ENCODE measurements at places on chromosomes 12 and 14.

DNA sequence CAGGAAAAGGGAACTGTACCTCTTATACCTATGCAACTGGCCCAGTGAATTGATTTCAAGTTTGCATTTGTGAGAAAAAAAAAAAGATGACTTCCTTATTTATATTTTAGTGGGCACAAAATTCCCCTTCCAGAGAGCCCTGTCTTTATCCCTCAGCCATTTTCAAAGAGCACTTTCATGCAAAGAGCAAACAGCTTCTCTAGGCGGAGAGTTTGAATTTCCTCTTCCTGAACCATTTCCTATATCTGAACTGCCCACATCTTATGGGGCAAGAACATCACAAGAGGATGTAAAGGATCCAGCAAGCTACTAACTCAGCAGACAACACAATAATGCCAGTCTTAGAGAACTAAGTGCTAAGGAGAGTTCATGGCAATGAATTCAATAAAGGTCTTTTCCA, 22.3 kb upstream of the PLXNC1 start:
- DNase-seq, result no peak

GRCh38 chr12:13247596-13247995, 51.1 kb downstream of the EMP1 start:
- no peak for DNase-seq

DNA sequence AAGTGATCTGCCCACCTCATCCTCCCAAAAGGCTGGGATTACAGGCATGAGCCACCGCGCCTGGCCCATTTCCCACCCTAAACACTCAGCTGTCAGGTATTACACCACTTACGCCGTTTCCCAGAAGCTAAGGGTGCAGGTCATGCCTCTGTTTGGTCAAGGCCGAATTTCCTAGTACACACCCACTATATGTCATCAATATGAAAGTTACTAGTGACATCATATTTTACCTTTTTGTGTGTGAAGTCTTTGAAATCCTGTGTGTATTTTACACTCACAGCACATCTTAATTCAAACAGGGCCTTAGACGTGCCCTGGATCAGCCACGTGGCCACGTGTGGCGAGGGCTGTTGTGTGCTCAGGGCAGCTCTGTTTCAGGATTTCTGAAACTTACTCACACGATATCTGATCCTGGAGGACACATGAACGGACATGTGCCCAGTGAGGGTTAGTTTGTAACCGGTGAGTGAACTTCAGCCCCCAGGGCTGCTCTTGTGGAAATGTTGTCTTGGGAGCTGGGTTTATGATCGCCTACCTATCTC, 51.8 kb downstream of the GLT1D1 start:
- DNase-seq, result no peak

- no peak for DNase-seq
Measured at GRCh38 chr12:91948504-91948903, 197.1 kb downstream of the BTG1 start.

DNA sequence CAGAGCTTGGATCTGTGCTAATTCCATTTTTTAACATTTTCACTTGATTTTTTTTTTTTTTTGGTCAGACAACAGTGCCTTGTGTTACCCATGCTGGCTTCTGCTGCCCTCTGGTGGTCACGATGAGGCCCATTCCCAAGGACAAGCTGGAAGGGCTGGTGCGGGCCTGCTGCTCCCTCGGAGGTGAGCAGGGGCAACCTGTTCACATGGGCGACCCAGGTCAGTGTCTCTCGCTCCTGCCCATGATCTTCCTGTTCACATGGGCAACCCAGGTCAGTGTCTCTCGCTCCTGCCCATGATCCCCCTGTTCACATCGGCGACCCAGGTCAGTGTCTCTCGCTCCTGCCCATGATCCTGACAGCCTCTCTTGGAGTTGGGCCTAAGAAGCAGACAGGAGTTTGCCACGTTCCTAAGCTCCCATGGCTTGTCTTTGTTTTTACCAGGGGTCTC, 59.4 kb downstream of the DGLUCY start:
- peak; percentile 47 for DNase-seq

DNA sequence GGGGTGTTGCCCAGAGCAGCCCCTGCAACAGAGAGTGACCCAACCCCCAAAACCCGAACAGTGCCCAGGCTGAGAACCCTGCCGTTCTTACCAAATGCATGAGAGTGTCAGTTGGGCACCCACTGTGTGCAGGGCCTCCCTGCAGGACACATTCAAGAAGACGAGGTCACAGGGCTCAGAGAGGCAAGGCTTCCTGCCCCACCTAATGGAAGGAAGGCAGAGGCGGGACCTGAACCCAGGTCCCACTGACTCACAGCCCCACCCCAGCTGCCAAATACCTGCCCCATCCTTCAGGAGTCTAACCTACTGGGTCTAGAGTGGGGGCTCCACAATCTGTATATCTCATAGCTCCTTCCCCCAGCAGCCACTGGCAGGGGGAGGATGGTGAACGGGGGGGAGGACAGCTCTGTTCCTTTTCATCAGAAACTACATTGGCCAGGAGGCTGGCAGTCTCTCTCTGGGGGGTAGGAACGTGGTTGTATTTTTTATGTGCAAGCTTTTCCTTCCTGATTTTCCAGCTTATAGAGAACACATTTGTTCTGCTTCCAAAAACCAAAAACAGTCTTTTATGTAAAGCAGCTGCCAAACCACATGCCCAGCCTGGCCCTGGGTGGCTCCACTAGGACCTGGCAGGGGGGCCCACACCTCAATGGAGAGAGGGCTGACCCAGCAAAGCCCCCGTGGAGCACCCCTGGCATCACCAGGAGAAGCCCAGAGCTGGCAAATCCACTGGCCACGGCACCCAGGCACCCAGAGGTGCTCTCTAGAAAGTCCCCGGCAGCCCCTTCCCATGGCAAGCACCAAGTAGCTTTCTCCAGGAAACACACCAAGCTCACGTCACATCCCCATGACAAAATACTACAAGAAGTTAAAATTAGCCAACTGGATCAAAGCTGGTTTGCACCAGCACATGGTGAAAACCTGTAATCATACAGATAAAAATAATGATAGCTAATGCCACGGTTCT, 17.0 kb downstream of the NCOR2 start:
- no peak for DNase-seq

GRCh38 chr14:104561124-104561557, 18.4 kb upstream of the C14orf180 start:
- DNase-seq, result no peak

DNA sequence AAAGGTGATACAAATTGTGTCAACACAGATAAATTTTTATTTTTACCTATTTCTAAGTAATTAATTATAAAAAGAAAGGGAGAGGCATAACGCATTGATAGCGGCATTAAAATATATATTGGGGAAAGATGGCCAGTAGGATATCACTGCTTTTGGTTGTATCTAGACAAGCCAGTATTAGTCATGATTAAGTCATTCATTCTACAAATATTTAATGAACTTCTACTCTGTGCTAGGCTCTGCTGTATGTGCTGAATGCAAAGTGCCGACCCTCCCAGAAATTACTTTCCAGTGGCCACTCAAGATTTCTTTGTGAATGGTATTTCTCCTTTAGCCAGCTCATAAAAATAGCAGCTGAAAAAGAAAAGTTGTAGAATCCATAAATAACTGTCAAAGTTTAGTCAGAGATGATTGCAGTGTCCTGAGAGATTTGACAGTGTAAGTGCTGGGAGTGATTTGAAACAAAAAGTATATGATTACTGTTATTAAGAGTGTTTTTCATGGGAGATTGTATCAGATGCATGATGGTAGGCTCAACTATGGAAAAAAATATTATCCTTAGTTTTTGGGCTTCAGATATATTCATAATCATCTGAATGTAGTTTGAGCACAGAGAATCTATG, 133.2 kb downstream of the MGAT4C start:
- no peak for DNase-seq

- DNase-seq, result no peak
Measured at GRCh38 chr12:132489078-132489601, 811 bp upstream of the FBRSL1 start.

GRCh38 chr12:83097643-83098342, 411.1 kb downstream of the TMTC2 start:
- DNase-seq, result no peak

- no peak for DNase-seq
Measured at GRCh38 chr14:64637735-64638473, 66.3 kb upstream of the PLEKHG3 start.

GRCh38 chr14:103109535-103110441, 13.5 kb upstream of the TNFAIP2 start:
- no peak for DNase-seq

DNA sequence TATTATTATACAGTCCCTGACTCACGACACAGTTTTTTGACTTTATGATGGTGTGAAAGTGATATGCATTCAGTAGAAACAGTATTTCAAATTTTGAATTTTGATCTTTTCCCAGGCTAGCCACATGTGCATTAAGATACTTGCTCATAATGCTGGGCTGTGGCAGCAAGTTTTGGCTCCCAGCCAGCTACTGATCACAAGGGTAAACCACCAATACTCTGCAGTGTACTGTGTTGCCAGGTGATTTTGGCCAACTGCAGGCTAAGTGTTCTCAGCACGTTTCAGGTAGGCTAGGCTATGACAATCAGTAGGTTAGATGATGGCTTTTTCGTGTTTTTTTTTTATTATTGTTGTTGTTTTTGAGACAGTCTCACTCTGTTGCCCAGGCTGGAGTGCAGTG, 69.4 kb upstream of the ACTN1 start:
- no peak for DNase-seq

- no peak for DNase-seq
Measured at GRCh38 chr12:94109160-94109559, 39.2 kb upstream of the PLXNC1 start.

GRCh38 chr12:47281667-47282171, 202.0 kb upstream of the AMIGO2 start:
- no peak for DNase-seq

- DNase-seq, result no peak
Measured at GRCh38 chr14:102079700-102079979, 7.2 kb downstream of the HSP90AA1 start.

DNA sequence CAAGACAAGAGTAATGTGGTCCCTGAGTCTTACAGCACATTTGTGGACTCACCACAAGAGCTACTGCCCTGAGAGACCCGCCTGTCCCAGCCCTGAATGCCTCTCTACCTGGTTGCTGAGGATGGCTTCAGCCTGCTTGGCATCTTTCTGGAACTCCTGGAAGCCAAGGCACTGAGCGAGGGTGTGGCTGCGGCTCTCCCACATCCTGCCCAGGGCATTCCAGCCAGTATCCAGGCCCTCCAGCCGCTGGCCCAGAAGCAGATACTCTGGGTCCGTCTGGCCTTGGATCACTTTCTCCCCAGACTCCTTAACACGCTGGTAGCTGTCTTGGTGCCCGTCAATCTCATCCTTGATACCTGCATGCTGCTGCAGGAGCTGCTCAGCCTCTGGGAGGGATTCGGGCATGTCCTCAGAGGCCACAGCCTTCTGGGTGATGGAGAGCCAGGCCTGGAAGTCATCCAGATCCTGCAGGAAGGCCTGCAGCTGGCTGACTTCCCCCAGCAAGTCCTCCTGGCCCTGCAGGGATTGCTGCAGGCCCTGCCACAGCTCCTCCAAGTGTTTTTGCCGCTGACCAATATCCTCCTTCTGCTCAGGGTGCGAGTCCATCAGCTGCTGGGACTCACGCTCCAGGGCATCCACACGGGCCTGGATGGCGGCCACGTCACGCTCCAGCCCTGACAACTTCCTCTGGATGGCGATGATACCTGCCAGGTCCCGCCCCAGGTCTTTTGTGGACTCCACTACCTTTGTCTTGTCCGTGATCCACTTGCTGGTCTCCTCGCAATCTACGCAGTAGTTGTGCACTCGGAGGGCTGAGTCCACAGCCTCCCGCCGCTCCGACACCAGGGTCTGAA, 82.3 kb downstream of the PLEKHG3 start:
- DNase-seq, result no peak

GRCh38 chr12:57944313-57945023, 3.1 kb downstream of the ATP23 start:
- DNase-seq, result no peak

- no peak for DNase-seq
Measured at GRCh38 chr12:76268267-76268666, 79.9 kb downstream of the BBS10 start.

GRCh38 chr12:4991373-4991772, 52.3 kb upstream of the KCNA5 start:
- DNase-seq, result no peak

DNA sequence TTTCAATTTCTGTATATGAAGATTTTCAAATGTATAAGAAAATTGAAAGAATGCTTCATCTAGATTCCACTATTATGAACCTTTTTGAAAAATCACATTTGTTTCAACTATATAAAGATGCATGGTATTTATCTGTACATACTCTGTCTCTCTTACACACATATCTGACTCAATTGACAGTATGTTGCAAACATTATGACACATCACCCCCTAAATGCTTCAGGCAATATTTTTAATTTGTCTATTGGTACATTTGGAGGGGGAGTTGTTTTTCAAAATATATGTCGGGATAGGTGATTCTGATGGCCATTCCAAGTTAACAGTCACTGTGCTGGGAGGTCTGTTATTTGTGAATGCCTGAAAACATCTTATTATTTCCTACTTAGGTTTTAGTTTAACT, 14.4 kb downstream of the PCNX1 start:
- DNase-seq, result no peak

- no peak for DNase-seq
Measured at GRCh38 chr14:103395244-103395643, 10.0 kb downstream of the MARK3 start.

GRCh38 chr12:39123580-39124253, 218.3 kb upstream of the CPNE8 start:
- DNase-seq, result no peak

- no peak for DNase-seq
Measured at GRCh38 chr12:94148739-94149118, 352 bp downstream of the PLXNC1 start.

- no peak for DNase-seq
Measured at GRCh38 chr14:99081880-99082279, 190.1 kb downstream of the BCL11B start.

DNA sequence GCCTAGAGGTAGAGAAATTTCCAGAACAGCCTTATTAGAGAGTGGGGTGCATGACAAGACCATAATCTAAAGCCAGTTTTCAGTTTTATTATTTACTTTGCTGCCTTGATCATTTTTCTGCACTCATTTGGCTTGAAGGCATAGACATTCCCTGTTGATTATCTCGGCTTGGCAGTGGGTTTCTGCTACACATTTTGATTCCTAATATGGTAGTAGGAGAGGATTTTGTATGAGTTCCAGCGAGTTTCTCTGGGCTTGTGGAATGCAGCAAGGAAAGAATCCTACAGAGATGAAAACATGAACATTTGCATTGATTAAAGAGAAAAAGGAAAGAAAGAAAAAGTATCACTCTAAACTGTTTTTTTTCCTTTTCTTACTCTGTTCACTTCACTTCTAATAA, 281.2 kb downstream of the PAWR start:
- DNase-seq, result no peak

DNA sequence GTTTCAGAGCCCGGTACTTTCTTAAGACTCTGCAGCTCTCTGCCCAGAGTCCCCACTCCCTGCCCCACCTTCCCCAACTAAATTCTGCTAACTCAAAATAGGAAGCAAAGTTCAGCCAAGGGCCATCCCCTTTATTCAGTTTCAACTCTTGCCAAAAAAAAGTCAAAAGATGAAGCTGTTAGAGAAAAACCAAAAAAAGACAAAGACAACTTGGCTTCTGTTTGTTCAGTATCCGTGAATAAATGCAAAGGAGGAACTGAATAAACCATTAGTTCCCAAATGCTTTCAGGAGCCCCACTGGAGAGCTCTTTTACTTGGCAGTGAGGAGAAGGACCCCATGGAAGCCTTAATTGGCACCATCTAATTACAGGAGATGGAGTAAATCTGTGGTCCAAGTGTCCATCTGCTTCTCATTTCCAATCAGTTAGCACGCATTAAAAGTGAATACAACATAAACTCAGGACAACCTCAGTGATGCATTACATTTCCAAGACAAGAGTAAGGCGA, 155.4 kb upstream of the GZMB start:
- no peak for DNase-seq

- DNase-seq, result no peak
Measured at GRCh38 chr14:24289649-24290280, 9.8 kb downstream of the DHRS1 start.

GRCh38 chr12:67662910-67663538, 14.5 kb downstream of the DYRK2 start:
- no peak for DNase-seq

All from frontal cortex (tissue), 4 donors.